ENCODE measurements at places on chromosomes 16 and 17.

DNA sequence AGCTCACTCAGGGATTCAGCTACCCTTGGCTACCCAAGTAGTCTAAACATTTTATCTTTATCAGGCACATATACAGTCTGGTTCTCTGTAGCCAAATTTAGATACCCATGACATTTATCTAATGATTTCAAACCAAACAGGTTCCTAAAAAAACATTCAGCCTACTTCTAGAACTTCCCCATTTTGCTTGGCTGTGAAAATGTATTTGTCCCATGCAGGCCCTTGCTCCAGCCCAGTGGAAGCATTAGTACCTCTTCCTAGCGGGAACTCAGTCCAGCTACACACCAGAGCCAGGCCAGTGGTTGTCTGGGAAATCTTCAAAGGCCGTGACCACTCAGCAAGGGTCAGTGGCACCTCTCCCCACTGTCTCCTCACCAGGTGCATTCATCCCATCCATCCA is 26.2 kb upstream of the NAGLU start:
- DNase-seq = no peak

- peak; percentile 54 for DNase-seq
Measured at GRCh38 chr17:29145289-29146073, 34.7 kb downstream of the MYO18A start.

GRCh38 chr16:55056585-55057401 is 126.1 kb downstream of the IRX5 start:
- DNase-seq = peak; percentile 29

- no peak for DNase-seq
Measured at GRCh38 chr16:78407191-78407590, 307.7 kb downstream of the WWOX start.

GRCh38 chr17:57954397-57955182 is 622 bp downstream of the CUEDC1 start:
- DNase-seq = peak; percentile 38

- no peak for DNase-seq
Measured at GRCh38 chr16:49014277-49015224, 267.1 kb downstream of the CBLN1 start.

Measured in activated naive CD8-positive, alpha-beta T cell treated with anti-CD3 and anti-CD28 coated beads, Interleukin-2, amount 10 ng/mL, durations not matched to agents 7 days and 5 days (primary cell).